ENCODE measurements at places on chromosomes 11 and 22.

- no peak for DNase-seq
Observed at GRCh38 chr22:26789951-26790350, 132.6 kb downstream of the MIAT start.

DNA sequence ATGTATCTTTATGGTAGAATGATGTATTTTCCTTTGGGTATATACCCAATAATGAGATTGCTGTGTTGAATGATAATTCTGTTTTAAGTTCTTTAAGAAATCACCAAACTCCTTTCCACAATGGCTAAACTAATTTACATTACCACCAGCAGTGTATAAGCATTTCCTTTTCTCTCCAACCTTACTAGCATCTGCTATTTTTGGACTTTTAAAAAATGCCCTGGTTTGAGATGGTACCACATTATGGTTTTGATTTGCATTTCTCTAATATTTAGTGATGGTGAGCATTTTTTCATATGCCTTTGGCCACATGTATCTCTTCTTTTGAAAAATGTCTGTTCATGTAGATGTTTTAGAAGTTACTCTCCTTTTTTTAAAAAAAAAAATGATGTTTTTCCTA, 142.0 kb downstream of the METTL15 start:
- DNase-seq = no peak

GRCh38 chr11:132960273-132961078, 571.8 kb downstream of the OPCML start:
- no peak for DNase-seq

- DNase-seq = no peak
Observed at GRCh38 chr11:104830080-104830479, 68.2 kb downstream of the CASP12 start.

- no peak for DNase-seq
Observed at GRCh38 chr22:24834845-24835570, 29.0 kb downstream of the SGSM1 start.

- DNase-seq = no peak
Observed at GRCh38 chr22:42399315-42400271, 32.6 kb downstream of the NFAM1 start.

All from amygdala (tissue), 56 donors.